ENCODE measurements at places on chromosomes 4 and X.

GRCh38 chr4:112284662-112285411 is 867 bp downstream of the TIFA start:
- DNase-seq, result no peak

DNA sequence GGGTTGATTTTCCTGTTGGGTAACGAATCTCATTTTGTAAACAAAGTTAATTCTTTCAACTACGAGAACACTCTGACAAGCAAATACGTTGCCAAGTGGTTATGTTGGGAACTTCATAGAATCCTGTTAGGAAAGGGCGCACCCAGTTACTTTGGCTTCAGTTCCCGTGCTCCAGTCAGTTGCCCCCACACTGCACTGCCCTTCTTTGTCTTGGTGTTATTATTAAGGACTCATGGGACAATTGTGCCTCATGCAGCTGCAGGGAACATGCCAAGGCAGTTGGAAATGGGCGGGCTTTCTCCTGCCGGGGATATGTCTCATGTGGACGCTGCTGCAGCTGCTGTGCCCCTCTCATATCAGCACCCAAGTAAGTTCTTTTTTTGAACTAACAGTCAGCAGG is 28.9 kb downstream of the OFD1 start:
- no peak for DNase-seq

GRCh38 chrX:6941041-6941440 is 206.5 kb upstream of the STS start:
- no peak for DNase-seq

GRCh38 chrX:34559325-34559724 is 97.8 kb downstream of the TMEM47 start:
- DNase-seq, result no peak

DNA sequence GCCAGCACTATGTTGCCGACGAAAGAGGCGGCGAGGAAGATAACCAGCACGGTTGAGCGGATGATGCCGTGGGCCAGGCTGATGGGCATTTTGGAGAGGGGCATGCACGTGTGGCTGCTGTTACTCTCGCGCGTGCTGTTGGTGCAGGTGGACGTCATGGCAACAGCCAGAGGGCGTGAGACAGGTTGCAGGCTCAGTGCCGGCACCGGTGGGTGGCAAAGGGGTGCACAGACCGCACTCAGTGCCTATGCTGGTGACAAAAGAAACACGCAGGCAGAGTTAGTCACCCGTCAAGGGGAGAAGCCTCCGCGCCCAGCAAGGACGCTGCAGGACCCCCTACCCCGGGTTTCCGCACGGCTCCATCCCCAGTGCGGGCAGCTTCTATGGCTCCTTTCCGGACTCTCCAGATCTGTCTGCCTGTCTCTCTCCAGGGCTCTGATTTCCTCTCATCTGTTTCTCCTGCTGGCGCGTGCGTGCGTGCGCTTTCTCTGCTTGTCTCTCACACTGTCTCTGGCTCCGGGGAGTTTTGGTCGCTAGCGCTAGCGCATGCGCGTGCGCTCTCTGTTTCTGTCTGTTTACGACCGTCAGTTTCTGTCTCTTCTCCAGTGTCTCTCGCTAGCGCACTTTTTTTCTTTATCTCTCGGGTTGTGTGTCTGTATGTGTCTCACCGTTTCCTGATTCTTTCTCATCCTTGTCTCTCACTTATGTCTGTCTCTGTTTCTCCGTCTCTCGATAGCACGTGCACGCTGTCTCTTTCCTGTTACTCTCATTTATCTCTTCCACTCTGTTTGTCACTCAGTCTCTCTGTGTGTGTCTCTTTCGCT is 2.1 kb downstream of the GPR101 start:
- DNase-seq, result peak; percentile 11

- DNase-seq, result no peak
Measured at GRCh38 chrX:78624426-78624825, 34.7 kb downstream of the RTL3 start.

- no peak for DNase-seq
Measured at GRCh38 chr4:76905521-76905920, 7.6 kb upstream of the SOWAHB start.

- no peak for DNase-seq
Measured at GRCh38 chr4:142701017-142701416, 145.1 kb downstream of the INPP4B start.

- no peak for DNase-seq
Measured at GRCh38 chrX:38154340-38154739, 66.3 kb downstream of the SRPX start.

- no peak for DNase-seq
Measured at GRCh38 chrX:130285069-130285620, 16.4 kb upstream of the ZNF280C start.

- DNase-seq, result no peak
Measured at GRCh38 chr4:174111422-174111821, 172.0 kb downstream of the FBXO8 start.

- no peak for DNase-seq
Measured at GRCh38 chrX:41308884-41309647, 24.9 kb upstream of the DDX3X start.

- DNase-seq, result no peak
Measured at GRCh38 chr4:87679449-87680169, 29.5 kb downstream of the DMP1 start.

- DNase-seq, result no peak
Measured at GRCh38 chr4:117941611-117942010, 92.7 kb upstream of the NDST3 start.

DNA sequence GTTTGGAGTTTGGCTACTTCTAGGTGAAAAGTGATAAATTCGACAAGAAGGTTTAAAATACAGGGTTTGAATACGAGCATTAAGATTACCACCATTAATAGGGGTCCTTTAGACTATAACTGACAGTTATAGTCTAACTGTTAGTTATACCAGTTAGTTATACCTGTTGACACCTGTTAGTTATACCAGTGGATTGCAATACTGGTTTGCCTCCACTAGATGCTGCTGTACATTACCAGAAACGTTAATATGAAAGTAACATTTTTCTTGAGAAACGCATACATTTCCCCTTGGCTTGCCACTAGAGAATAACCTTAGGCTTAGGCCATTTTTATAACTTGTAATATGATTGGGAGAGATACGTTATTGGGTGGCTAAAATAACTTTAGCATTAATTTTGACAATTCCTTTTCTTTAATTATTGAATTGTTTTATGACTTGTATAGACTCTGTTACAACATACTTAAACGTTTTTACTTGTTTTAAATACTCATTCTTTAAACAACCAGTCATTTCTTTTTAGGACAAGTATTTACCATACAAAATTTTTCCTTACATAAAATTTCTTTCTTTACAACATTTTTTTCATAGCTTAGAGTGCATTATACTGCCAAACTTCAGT is 911.2 kb downstream of the FSTL5 start:
- no peak for DNase-seq

GRCh38 chr4:74931376-74931775 is 1.5 kb upstream of the PARM1 start:
- DNase-seq, result no peak

DNA sequence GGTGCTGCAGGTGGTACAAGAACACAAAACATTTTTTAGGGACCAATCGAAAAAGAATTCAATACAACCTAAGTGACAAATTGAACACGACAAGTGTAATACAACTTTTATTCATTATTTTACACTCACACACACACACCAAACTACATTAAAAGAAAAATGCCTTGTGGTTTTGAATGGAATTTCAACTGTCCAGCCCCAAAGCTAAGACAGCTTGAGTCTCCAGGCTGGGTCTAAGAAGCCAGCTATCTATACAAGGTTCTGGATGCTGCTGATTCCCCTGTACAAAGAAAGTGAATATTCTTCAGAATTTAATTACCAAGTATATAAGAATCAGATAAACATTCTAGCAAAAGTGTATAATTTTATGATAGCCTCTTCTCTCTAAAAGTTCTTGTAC is 118.2 kb downstream of the PPP3CA start:
- no peak for DNase-seq

DNA sequence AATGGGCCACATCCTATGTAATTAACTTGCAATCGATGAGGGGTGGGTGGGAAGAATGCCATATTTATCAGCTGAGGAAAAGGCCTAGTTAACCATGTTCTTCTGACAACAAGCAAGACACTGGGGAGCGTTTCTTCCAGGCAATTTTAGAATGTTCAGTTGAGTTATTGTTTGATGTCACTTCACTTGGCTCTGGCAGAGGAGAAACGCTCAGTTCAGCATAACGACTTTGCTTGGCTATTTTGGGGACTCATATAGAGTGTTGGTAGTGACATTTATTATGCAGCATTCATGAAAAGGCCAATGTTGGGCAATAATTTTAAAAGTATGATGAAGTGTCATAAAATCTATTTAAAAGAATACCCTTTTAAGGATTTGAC is 648 bp downstream of the SYNPO2 start:
- no peak for DNase-seq

DNA sequence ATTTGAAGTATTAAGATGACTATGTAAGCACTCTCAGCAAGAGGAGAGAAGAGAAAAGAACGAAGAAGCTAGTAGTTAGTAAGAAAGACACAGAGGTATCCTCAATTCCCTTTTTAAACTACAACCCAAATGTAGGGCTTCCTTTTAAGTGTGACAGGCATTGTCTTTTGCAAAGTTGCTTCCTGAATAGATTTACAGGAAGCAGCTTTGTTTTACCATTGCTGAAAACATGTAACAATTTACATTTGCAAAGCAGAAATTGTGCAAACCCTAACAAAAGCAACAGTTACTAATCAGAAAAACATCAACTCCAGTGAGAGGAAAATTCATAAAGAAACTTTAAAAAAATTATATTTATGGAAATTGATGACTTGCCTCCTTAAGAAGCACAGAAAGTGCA is 96.4 kb downstream of the FAM13A start:
- DNase-seq, result no peak

GRCh38 chr4:175422331-175422730 is 389.7 kb downstream of the GPM6A start:
- DNase-seq, result no peak

DNA sequence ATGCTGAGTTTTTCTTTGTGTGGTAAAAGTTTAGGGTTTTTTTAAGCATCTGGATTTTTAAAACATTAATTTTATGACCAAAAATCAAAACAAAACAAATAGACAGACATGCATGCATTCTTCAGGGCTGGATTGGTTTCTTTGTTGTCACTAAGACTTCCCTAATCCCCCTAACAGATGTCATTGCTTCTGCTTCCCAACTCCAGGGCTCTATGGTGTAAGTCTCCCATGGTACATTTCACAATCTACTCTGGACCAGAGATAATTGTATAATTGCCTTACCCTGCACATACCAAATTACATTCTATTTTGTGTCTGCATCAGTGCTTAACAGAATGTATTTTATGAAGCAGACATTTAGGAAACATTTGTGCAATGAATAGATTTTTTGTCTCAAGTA is 529.1 kb upstream of the SMIM31 start:
- DNase-seq, result no peak

- no peak for DNase-seq
Measured at GRCh38 chrX:46328133-46328532, 217.1 kb downstream of the ZNF674 start.

DNA sequence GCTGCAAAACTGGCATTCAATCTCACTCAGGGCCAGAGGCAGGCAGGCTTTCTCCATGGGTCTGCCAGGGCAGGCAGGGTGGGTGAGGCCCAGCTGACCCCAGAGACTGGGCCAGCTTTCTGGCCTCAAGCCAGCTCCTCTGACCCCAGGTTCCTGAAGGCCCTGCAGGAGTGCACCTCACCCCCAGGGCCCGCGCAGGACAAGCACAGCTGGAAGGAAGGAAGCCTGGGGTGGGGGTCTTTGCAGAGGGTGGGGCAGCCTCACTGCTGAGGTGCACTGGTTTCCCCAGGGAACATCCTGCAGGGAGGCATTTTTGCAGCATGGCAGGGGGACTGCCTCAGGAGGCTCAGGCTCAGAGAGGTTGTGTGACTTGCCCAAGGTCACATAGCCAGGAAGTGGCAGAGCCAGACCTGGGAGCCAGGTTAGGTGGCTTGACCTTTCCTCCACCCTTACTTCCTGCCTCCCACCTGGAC is 31.5 kb upstream of the AFAP1 start:
- DNase-seq, result no peak

- no peak for DNase-seq
Measured at GRCh38 chr4:38993683-38994082, 38.5 kb downstream of the TMEM156 start.

DNA sequence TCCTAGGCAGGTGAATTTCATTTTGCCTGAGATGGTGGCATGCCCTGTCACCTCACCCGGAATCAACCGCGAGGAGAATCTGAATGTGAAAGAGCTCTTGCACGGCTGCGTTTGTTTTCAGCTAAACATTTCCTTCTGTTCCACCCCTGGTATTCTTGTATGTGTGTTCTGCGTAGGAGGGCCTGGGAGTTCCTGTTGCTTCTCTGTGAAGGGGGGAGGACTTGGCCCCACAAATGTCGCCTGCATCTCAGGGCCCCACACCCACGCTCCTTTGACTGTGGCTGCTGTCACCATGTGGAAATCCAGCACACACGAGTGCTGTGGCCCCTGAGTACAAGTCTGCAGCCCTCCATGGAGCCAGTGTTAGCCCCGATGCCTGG is 45.8 kb upstream of the CLCN4 start:
- DNase-seq, result peak; percentile 56

GRCh38 chr4:169274033-169274432 is 3.3 kb upstream of the SH3RF1 start:
- no peak for DNase-seq

DNA sequence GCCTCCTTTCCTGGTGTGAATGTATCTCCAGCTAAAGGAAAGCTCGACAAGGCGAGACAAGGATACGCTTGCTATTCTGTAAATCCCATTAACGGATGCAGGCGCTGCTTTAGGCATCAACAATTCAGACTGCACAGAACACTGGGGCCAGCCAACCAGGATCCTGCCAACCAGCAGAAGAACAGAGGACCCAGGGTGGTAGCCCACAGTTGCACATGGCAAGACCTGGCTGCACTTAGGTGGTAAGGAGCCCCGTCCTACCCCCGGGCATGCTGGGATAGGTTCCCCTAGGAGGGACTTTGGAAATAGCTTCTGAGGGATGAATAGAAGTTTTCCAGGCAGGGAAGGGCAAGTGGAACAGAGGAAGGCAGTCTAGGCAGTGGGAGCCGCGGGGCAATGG is 20.7 kb downstream of the PSAPL1 start:
- DNase-seq, result no peak

DNA sequence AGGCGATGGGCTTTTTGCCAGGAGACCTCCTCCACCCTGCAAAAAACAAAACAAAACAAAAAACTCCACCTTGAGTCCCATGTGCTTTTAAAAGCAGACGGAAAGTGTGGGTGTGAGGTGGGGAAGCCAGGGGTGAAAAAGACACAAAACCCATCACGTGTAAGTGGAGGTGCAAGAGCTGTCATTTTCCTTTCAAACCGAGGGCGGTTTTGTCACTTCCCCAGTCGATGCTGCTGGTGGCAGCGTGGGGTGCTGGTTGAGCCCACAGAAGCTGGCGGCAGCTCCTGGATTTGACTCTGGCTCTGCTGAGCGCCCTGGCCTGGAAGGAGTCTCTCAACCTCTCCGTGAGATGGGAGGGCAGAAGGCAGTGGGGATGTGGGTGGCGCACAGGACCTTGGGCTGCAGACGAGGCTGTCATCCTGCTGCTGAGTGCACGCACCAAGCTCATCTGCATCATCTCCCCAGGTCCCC is 110.0 kb downstream of the PSAPL1 start:
- DNase-seq, result no peak

DNA sequence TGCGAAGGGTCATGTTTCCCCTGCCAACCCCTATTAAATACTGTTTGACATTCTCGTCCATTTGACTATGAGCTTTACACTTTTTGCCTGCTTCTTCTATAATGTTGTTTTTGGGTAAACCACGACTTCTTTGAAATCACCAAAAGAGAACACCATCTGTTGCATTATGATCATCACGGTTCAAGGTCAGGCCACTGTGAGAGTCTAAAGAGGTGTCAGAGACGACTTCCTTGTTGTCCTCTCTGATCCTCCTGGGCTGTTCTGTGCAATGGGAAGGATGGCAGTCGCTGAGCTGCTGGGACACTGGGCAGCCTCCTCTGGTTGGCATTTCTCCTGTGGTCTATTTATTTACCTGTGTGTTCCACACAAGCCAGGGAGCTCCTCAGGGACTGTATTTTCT is 137.5 kb downstream of the RASL11B start:
- DNase-seq, result no peak

All from activated T-cell treated with anti-CD3 and anti-CD28 coated beads for 4 hours (primary cell).